ENCODE measurements at places on chromosomes 5 and 9.

GRCh38 chr5:119072496-119072895 is 1.6 kb downstream of the DMXL1 start:
- DNase-seq: peak; percentile 9

GRCh38 chr5:138654281-138654867 is 79.2 kb upstream of the HSPA9 start:
- peak; percentile 64 for DNase-seq

DNA sequence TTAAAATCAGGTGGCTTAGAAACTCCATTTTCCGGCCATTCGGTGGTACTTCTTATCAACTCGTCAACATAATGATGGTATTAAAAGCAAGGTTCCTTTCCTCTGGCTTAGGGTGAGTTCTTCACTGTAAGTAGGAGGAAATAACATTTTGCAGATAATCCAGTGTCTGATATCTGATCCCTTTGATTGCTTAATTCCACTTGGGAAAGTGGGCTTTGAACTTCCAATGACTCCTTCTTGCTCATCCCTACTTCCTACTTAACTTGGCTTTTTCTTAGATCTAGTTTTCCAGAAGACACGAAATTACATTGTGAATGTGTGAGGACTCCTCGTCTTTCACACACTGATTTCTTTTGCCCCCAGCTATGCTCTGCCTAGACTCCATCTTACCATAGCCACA is 31.5 kb downstream of the DDX31 start:
- no peak for DNase-seq

- no peak for DNase-seq
Measured at GRCh38 chr5:92320446-92320845, 937.3 kb upstream of the ARRDC3 start.

GRCh38 chr5:113759505-113759904 is 246.0 kb downstream of the YTHDC2 start:
- DNase-seq: no peak

DNA sequence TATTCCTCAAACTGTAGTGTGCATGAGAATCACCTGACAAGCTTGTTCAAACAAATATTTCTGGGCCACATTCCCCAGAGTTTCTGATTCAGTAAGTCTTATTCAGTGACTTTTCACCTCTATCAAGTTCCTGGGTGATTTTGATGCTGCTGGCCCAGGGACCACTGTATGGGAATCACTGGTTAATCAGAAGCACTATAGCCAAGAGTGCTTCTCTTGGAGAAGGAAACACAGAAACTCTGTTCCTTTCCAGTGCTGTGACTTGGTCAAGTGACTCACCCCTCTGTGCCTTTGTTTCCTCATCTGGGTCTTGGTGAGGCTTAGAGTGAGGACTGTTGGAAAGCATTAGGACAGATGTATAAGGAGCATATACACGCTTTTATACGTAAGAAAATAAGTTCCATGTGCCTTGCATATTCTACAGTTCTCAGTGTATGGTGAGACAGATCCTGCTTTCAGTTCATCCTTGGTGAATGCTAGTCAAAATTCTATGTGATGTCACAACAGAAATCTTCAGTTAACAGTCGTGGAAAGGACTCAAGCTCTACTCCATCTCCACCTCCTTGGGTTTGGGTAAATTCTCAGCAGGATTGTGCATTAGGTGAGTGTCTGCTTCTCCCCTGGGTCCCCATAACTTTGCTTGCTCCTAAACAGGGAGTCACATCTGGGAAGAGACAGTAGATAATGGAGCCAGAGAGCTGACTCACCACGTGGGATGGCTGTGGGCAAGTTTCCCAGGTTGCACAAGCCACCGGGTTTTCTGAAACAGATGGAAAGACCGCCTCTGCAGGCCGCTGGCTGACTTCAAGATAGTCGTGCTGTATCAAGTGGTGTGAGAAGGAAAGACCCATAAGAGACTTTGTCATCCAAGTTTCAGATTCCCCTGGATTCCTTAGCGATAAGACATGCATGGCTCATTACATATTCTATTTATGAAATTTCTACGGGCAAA is 117.0 kb downstream of the NXNL2 start:
- DNase-seq: peak; percentile 92

DNA sequence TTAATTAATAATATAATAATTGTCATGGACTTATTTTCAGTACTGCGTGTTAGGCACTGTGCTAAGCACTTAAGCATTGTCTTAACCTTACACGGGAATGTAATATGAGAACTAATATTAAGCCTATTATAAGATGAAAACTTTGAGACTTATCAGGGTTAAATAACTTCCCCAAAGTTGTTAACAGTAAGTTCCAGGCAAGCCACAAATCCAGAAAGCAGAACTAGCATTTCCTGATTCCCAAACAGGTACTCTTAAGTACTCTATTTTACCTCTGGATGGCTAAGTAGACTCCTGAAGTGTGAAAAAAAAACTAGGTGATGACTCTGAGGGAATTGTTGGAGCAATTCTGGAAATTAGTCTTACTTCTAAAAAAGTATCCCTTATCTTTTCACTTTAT is 23.8 kb downstream of the GABRG2 start:
- DNase-seq: no peak

- DNase-seq: no peak
Measured at GRCh38 chr5:40431734-40432133, 248.0 kb upstream of the PTGER4 start.

- DNase-seq: no peak
Measured at GRCh38 chr5:440401-441201, 2.4 kb upstream of the EXOC3 start.

GRCh38 chr5:72418271-72418670 is 88.9 kb downstream of the ZNF366 start:
- no peak for DNase-seq

DNA sequence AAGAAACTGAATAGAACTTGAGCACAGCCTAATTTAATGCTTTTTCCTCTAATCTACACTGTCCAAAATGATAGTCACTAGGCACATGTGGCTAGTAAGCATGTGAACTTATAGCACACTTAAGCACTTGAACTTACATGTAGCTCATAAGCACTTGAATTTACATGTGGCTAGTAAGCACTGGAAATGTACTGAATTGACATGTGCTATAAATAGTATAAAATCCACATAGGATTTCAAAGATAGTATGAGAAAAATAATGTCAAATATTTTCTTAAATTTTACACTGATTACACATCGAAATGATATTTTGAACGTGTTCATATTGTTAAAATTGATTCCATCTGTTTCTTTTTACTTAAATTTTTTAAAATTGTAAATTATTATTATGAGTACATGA is 167.3 kb downstream of the CARTPT start:
- DNase-seq: no peak

GRCh38 chr9:1532171-1532570 is 482.0 kb downstream of the DMRT2 start:
- DNase-seq: no peak

DNA sequence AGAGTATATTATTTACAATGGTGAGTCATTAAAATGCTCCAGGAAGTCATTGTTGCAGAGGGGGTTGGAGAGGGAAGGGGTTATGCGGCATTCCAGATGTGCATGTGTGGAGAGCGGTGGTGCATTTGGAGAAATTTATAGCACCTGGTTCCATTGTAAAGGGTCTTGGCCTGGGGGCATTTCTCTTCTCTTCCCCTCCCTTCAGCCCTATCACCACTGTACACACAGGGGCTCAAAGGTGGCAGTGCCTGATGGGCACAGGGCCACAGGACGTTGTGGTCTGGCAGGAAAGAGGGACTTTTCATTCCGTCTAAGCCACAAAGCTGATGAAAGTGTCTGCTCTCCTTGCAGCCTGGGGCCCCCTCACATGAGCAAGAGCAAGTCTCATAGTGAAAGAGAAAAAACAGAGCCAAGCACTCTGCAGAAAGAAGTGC is 442.4 kb upstream of the ZNF462 start:
- peak; percentile 88 for DNase-seq

DNA sequence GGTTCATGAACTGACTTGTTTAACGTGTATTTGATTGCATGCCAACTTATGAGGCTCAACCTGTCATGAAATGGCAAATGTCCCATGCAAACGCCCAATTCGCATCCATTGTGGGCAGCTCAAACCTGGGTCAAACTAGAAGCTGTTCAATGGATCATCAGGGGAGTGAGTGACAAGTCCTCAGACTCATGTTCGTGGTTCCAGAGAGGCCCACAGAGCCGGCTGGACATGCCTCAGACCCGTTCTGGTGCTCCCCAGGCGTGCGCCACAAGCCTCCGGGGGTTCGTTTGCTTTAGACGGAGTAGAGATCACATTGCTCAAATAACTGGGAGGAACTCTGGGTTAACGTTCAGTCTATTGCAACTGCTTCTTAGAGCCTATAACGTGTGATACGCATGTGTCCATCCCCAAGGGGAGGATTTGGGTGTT is 15.0 kb downstream of the GFI1B start:
- no peak for DNase-seq

DNA sequence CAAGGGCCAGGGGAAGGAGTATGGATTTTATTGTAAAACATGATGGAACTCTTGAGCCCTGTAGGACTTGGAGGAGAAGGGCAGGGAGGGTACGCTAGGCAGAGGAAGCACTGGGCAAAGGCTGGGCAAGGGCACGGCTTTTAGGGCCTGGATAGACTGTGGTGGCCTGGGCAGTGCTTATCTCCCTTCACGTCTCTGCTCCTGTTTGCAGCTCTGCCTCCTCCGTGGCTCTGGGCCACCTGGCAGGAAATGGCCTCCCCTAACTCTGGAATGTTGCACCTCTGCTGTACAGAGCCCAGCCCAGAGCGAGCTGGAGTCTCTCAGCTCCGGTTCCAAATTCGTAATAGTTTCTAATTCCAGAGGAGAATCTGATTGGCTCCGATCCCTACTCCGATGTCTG is 12.2 kb upstream of the STC2 start:
- no peak for DNase-seq

DNA sequence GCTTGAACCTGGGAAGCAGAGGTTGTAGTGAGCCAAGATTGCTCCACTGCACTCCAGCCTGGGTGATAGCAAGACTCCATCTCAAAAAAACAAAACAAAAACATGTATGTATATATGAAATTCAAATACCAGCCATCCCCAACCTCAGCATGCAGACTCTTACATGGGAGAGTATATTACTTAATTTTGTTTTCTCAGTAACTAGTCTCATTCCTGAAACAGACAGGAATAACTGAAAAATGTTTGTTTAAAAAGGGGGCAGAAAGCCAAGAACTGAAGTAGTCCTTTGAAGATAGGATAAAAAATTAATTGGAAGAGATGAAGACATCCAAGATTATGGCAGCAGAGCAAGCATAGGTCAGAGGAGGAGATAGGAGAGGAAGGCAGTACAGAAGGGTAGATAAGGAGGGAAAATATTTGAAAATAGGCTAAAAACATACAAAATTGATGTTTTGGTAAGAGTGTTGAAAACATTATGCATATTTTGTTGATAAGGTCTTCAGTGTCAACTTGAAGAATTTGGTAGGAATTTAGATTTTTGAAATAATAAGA is 309.9 kb downstream of the MAT2B start:
- DNase-seq: no peak

DNA sequence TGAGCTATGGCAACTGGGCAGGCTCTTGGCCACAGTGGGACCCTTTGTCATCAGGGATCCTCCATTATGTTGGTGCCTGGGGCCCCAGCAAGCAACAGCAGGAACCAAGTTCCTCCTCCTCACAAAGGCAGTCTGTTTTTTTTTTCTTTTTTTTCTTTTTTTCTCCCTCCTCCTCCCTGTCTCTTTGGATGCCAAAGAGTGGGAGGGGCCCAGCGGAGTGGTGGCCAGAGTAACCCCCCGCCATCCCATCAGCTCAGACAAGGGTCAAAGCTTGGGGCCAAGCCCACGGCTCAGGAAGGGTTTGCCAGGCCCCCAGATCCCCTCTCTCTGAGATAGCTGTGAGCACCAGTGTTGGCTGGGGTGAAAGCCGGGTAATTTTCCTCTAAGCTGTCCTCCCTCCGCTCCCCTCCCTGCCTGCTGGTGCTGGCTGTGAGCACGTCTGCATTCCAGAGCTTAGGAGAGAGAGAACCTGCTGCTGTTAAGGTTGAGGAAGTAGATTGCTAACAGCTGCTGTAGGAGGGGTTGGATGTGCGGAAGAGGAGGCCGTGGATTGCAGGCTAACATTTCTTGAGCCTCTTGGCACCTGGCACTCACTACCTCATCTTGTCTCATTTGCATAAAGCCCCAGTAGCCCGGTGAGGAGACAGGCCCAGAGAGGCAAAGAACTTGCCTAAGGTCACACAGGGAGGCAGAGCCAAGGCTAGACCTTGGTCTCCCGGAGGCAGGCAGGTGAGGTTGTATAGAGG is 21.2 kb downstream of the GSN start:
- peak; percentile 86 for DNase-seq

DNA sequence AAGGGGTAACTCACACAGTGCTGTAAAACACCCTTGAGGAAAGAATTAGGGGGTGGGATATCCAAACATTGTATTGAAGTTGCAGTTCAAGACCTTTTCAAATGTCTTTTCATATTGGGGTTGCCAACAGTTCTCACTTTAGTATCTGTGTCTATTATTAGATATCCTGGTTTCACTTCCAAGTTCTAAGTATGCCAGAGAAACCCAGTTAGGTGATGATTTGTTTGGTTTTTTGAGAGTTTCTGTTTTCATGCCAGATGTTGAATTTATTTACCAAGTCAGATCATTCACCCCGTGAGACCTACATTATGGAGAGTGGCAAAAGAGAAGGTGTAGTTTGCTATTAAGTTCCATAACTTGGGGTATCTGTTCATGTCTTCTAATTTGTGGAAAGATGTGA is 64.5 kb downstream of the C9orf152 start:
- no peak for DNase-seq

DNA sequence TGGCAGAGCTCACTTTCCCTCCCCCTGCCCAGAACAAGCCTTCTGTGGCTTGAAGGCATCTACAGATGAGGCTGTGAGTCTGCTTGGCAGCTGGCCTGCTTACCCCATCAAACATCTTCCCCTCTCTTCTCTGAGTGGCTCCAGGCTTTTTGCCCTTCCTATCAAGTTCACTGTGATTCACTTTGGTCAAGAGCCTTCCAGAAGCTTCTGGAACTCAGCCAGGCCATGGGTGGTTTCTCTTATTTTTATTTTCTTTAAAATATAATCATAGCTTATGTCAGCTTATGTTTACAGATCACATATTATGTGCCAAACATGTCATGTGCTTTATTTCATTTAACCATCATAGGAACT is 267.0 kb downstream of the SEC61B start:
- peak; percentile 65 for DNase-seq

DNA sequence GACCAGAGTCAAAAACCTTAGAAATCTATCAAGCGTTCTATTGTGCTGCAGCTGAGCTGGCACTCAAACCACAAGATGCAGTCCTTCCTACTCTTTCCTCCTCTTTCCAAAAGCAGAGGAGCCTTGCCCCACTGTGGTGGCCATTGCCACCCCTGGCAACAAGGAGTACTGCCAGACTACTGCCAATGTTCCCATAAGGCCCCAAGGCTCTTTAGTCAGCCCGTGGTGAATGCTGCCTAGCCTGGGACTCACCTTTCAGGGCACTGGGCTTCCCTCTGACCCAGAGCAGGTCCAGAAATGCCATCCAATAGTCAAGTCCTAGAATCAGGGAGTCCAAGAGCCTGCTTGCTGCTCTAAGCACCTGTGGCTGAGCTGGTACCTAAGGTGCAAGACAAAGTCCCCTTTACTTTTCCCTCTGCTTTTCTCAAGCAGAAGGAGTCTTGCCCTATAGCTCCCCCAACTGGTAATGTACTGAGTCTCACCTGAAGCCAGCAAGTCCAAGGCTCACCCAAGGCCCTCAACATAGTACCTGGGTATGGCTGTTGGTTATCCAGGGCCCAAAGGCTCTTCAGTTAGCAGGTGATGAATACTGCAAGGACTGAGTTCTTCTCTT is 219.4 kb downstream of the ATPSCKMT start:
- peak; percentile 20 for DNase-seq

GRCh38 chr5:31730139-31730538 is 91.2 kb downstream of the PDZD2 start:
- DNase-seq: no peak

GRCh38 chr5:149745212-149745942 is 15.3 kb downstream of the PPARGC1B start:
- no peak for DNase-seq
